ENCODE measurements at places on chromosomes 3 and 15. TPM values are rescaled to one million over a fixed set of nuclear protein-coding genes. Genes with fewer than 3 reads are reported as not detected.

- no peak for DNase-seq
These were observed 6.6 kb downstream of the SPCS1 start for GRCh38 chr3:52712291-52713212.

- DNase-seq = peak; percentile 79
These were observed 81.5 kb downstream of the CPN2 start for GRCh38 chr3:194269610-194270145.

- DNase-seq = no peak
These were observed 3.9 kb upstream of the VILL start for GRCh38 chr3:37986479-37987314.

TEX9 gene
- polyA plus RNA-seq = 1.9 TPM

PATL2 gene
- polyA plus RNA-seq = 0.57 TPM

Measured in muscle of back (tissue), 13 donors.